ENCODE measurements at places on chromosomes 11 and 22.

DNA sequence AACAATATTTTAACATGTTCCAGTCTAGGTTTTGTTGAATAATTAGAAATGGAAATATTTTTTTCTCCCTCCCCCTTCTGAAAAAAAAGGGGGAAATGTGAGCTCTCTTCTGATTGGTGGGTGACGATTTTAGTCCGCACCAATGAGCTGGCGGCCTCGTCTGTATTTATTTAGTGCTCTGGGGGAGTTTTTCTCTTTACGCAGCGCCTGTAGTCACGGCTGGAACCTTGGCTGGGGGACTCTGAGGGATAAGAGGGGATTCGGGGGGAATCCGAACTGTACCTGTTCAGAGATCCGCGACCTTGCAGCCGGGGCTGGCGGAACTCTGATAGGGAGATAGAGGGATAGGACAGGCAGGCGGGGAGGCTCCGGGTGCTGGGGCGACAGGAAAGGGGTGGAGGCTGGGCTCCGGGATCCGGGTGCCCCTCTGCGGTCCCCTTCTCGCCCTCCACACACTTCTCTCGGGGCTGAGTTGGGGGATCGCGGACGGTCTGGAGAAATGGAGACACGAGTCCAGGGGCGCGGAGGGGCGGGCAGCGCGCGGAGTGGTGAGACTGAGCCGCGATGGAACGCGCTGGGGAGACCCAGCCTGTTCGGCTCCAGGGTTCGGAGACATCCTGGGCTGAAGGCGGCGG is 99.7 kb upstream of the HSD17B12 start:
- no peak for DNase-seq

GRCh38 chr11:74022546-74022945 is 13.7 kb upstream of the UCP3 start:
- DNase-seq, result no peak

DNA sequence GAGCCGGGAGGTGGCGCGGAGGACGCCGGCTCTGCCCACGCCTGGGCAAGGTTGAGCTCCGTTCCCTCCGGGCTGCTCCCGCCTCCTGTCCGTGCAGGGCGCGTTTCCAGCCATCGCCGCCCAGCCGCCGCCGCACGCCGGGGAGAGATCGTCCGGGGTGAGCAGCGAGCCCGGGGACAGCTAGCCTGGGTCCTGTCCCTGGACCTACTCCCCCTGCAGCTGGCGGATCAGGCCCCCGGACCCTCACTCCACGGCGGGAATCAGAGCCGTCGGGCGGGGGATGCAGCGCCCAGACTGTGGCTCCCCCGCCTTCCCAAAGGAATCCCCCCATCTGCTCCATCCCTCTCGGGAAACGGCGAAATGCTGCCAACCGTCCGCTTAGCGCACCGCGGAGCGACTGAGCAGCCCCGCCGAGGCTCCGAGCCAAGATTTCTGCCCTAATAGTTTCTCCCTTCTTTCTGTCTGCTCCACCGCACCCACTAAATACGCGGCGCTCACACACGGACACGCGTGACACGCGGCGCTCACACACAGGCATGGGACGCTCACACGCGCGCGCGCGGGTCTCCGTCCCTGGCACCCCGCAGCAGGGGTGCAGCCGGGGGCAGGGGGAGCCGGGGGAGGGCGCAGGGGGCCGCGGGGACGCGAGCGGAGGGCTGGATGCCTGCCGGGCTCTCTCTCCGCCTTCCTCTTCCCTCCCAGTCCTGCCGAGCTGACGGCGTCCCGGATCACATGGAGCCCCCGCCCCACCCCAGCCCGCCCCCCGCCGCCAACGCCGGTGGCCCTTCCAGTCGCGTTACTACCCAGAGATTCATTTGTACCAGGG is at the start of gene KCNJ5:
TSS of gene KCNJ5 (plus strand) at position 814 of the 826 bp plus-strand sequence. CDS start 19,918 bp downstream, outside the sequence.
- DNase-seq, result no peak

DNA sequence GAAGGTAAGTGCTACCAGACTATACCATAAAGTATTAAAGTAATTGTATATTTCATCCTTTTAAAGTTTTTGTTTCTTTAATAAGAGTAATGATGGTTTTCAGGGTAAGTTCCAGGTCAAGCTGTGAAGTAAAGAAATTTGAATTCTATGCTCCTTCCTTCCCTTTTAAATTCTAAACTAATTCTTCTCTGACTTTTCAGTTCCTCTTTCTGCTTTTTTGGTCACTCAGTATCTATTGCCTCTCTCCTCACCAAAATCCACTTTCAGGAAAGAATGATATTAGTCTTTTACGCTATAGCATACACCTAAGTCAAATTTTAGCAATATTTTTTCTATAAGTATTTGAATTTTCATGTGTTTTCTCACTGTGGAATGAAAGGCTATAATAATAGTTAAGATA is 8.2 kb downstream of the MMP8 start:
- no peak for DNase-seq

- no peak for DNase-seq
Observed at GRCh38 chr22:27531782-27532530, 269.6 kb downstream of the MN1 start.

- DNase-seq, result no peak
Observed at GRCh38 chr11:69867076-69868005, 48.1 kb upstream of the FGF3 start.

DNA sequence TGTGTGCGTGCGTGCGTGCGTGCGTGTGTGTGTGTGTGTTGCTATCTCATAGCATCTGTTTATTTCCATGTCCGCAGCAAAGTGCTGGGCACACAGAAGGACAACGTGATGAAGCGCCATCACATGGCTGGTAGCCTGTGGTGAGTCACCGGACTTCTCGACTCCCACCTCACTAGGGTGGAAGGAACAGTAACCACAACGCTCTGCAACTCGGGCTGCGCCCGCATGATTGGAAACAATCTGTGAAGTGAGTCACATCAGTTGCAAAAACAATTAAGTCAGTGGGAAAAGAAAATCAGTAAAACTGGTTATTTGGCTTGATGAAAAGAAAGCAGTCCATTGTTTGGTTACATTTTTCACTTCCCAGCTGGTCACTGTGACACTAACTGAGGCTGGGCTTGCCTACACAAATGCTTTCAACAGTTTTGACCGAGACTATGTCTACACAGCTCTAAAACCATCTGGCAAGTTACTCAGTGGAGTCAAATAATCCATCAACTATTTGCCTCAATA is 437.3 kb upstream of the CADM1 start:
- no peak for DNase-seq

DNA sequence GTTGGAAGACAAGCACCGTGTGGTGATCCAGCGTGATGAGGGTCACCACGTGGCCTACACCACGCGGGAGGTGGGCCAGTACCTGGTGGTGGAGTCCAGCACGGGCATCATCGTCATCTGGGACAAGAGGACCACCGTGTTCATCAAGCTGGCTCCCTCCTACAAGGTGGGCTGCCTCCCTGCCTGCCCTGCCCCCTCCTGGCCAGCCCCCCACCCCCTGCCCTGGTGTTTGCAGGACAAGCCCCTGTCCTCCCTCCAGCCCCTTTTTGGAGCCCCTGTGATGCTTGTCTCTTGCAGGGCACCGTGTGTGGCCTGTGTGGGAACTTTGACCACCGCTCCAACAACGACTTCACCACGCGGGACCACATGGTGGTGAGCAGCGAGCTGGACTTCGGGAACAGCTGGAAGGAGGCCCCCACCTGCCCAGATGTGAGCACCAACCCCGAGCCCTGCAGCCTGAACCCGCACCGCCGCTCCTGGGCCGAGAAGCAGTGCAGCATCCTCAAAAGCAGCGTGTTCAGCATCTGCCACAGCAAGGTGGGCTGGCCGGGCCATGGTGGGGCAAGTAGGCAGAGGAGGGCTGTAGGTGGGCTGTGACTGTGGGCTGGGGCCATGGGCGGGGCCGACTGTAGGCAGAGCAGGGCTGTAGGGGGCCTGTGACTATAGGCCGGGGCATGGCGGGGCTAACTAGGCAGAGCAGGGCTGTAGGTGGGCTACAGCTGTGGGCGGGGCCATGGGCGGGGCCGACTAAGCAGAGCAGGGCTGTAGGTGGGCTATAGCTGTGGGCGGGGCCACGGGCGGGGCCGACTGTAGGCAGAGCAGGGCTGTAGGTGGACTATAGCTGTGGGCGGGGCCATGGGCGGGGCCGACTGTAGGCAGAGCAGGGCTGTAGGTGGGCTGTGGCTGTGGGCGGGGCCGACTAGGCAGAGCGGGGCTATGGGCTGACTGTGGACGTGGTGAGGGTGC is 13.6 kb downstream of the MUC2 start:
- no peak for DNase-seq

GRCh38 chr11:43419460-43419859 is 60.7 kb downstream of the TTC17 start:
- peak; percentile 5 for DNase-seq

DNA sequence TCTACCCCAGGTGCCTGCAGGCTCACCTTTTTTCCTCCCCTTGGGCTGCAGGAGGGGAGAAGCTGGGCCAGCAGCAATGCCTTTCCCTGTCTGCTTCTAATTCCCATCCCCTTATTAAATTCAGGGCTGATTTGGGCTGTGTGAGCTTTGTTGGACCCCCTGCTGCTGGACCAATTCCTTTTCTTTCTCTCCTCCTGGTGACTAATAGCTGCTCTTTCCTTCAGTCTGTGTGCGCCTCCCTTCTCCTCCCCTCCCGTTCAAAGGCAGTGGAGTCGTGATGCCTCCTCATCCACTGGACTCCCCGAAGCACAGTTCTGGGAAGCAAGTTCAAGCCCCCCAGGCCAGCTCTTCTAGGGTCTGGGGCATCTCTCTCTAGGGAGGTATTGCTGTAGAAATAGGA is 567.9 kb upstream of the CADM1 start:
- DNase-seq, result no peak

DNA sequence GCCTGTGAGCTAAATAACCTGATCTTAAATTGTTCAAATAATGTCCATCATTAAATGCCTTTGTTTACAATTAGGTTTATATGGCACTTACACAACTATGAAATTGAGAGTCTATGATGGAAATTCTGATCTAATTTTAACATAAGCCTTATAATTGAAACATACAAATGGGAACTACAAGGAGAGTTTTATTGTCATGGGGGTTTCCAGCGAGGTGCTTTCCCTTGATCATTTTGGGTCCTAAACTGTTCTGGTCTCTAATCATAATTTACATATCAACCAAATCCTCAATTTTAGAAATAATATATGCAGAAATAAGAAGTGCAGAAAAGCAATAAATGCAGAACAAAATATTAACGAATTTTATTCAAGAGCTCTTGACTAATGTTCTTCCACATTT is 44.9 kb downstream of the RRAS2 start:
- no peak for DNase-seq
